Esophagus muscularis mucosa (tissue), 4 donors: ENCODE measurements at places on chromosomes 7 and 10. TPM values are rescaled to one million over a fixed set of nuclear protein-coding genes. Genes with fewer than 3 reads are reported as not detected.

Gene ZNF365
- total RNA-seq: 2.5 TPM

Gene DENND2A
- 67.3 TPM for total RNA-seq

Gene ZNF467
- total RNA-seq: 10.3 TPM

Gene GRID2IP
- not detected for total RNA-seq

GRCh38 chr7:151398446-151399304 lies 11.2 kb downstream of the WDR86 start:
- no peak overlapping the region for H3K4me3 ChIP-seq
- peaks cover 13% of the 10 kb centered on the region for H3K27me3 ChIP-seq
- no peak overlapping the region for H3K27ac ChIP-seq
- no peak for DNase-seq

DNA sequence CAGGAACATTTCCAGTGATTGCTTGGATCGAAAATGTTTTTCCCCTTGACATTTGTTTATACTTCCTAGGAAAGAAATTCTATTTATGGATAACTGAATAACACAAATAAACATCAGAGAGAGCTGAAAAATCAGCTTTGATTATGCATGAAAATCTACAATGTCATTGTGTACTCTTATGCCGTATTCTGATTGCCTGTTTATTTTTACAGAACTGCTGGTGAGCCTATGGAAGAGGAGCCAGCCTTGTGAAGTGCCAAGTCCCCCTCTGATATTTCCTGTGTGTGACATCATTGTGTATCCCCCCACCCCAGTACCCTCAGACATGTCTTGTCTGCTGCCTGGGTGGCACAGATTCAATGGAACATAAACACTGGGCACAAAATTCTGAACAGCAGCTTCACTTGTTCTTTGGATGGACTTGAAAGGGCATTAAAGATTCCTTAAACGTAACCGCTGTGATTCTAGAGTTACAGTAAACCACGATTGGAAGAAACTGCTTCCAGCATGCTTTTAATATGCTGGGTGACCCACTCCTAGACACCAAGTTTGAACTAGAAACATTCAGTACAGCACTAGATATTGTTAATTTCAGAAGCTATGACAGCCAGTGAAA lies 121.5 kb downstream of the TWIST1 start:
- no peak for DNase-seq
- no peaks in the 10 kb centered on the region for H3K27me3 ChIP-seq
- H3K4me3 ChIP-seq: no peak overlapping the region
- no peak overlapping the region for H3K27ac ChIP-seq
- no peaks in the 10 kb centered on the region for H3K36me3 ChIP-seq

DNA sequence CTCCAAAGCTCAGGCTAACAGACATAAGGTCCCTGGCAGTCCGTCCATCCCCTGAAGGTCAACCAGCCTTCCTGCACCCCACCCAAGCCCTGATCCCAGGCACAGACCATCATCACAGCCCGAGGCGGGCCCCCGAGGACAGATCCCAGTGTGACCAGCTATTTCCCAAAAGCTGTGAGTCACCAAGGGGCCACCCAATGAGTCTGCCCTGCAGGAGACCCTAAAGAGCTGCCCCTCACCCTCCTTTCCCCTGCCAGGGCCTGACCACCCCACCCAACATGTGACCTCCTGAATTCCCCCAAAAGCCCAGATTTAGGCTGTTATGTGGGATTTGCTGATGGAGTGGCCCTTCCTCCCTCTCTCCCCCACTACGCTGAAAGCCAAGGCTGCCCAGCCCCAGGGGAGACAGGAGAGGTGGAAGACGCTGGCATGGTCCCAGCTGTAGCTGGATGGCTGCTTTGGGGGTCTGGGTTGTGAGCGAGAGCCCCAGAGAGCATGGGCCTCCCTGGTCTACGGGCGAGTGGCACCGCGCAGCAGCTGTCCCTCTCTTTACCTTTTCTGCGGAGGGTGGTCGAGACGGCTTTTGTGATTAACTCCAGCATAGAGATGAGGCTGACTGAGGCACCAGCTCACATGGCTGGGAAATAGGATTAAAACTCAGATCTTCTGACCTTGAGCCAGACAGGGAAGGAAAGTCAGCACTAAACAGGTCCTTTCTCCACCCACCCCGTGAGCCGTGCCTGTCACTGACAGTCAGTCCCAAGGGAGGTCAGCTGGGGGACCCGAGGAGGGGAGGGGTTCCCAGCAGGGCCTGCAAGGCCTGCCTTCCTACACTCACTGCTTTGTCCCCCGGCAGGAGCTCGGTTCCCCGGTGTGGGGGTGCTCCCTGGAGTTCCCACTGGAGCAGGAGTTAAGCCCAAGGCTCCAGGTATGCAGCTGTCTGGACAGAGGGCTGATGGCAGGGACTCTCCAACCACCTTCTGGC lies 16.7 kb downstream of the ELN start:
- peaks cover 37% of the 10 kb centered on the region for H3K4me1 ChIP-seq
- DNase-seq: no peak
- peaks cover 61% of the 10 kb centered on the region for H3K36me3 ChIP-seq
- H3K27me3 ChIP-seq: no peaks in the 10 kb centered on the region

- H3K36me3 ChIP-seq: no peaks in the 10 kb centered on the region
- no peaks in the 10 kb centered on the region for H3K27me3 ChIP-seq
- H3K4me1 ChIP-seq: no peaks in the 10 kb centered on the region
- no peak overlapping the region for H3K4me3 ChIP-seq
Measured at GRCh38 chr7:67550801-67551436, 554.3 kb downstream of the TYW1 start.

DNA sequence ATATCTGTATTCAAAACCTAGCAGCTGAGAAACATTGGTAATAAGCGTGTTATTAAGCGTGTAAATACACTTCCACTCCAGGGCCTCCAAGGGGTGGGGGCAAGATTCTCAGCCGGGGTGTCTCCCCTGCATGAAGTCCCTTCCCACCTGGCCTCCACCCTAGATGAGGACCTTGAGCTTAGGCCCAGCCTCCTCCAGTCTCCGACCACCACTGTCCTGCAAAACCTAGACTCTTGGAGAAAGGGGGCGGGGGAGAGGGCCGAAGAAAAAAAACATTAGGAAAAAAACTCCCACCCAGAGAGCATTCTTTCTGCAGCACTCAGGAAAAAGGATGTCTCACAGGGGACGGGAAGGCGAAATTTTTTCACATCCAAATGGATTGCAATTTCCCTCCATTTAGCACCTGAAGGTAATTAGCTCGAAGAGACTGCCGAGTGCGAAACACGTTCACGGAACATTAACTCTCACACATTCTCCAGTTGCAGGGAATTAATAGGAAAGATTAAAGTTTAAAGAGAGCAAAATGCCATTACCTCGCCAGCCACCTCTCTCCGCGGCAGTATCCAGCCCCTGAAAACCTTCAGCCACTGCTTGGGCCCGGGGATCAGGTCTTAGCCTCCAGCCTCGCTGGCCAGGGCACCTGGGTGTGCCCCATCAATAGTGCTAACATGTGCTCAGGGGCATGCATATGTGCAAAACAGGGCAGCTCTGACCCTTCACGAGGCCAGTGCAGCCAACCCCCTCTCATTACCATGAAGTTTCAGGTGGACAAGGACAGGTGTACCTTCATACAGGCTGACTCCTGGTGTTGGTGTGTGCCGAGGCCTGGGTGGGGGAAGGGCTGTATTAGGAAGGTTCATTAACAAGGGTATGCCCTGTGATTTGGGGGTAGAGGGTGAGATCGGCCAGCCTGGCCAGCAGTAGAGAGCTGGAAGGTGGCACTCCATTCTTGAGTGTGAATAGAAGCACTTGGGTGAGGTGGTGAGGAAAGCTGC lies 77.2 kb downstream of the HIF1AN start:
- no peaks in the 10 kb centered on the region for H3K36me3 ChIP-seq
- peak; percentile 90 for DNase-seq
- no peaks in the 10 kb centered on the region for H3K4me1 ChIP-seq
- H3K27me3 ChIP-seq: no peaks in the 10 kb centered on the region
- no peak overlapping the region for H3K4me3 ChIP-seq

- no peak overlapping the region for H3K4me3 ChIP-seq
- no peaks in the 10 kb centered on the region for H3K36me3 ChIP-seq
- H3K27me3 ChIP-seq: no peaks in the 10 kb centered on the region
- no peaks in the 10 kb centered on the region for H3K4me1 ChIP-seq
Measured at GRCh38 chr10:70595566-70596016, 7.0 kb downstream of the PRF1 start.

GRCh38 chr10:111548084-111548726 lies 471.4 kb downstream of the ADRA2A start:
- H3K27me3 ChIP-seq: no peaks in the 10 kb centered on the region
- H3K4me3 ChIP-seq: no peak overlapping the region

DNA sequence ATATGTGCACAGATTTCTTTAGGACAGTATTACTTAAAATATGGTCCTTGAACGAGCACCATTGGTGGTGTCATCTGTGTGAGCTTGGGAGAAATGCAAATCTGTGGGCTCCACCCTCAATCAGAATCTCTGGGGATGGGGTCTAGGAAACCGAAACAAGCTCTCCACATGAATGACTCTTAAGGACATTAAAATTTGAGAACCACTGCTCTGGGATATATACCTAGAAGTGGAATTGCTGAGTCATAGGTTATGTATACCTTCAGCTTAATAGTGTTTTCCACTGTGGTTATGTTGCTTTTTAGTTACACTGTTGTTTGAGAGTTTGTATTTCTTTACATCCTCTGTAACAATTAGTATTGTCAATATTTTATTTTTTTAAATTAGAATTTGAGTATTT lies 24.0 kb downstream of the ZNRF2 start:
- DNase-seq: no peak
- no peak overlapping the region for H3K27ac ChIP-seq
- H3K27me3 ChIP-seq: no peaks in the 10 kb centered on the region
- no peaks in the 10 kb centered on the region for H3K36me3 ChIP-seq
- no peak overlapping the region for H3K4me3 ChIP-seq
- peaks cover 12% of the 10 kb centered on the region for H3K4me1 ChIP-seq

- H3K27me3 ChIP-seq: peaks cover 3% of the 10 kb centered on the region
- DNase-seq: no peak
- no peaks in the 10 kb centered on the region for H3K36me3 ChIP-seq
- peak within 1 kb of the TSS; percentile 61 for H3K4me3 ChIP-seq
Measured at GRCh38 chr7:150978126-150978789, at the start of gene KCNH2. KCNH2 (minus strand) TSS chr7:150978321; CDS start chr7:150977913, 408 bp downstream.

GRCh38 chr10:114507449-114507848 lies 103.1 kb upstream of the AFAP1L2 start:
- peak overlapping the region; percentile 65 for H3K27ac ChIP-seq
- no peak overlapping the region for H3K4me3 ChIP-seq
- DNase-seq: no peak
- H3K27me3 ChIP-seq: no peaks in the 10 kb centered on the region
- no peaks in the 10 kb centered on the region for H3K36me3 ChIP-seq
- peaks cover 69% of the 10 kb centered on the region for H3K4me1 ChIP-seq

DNA sequence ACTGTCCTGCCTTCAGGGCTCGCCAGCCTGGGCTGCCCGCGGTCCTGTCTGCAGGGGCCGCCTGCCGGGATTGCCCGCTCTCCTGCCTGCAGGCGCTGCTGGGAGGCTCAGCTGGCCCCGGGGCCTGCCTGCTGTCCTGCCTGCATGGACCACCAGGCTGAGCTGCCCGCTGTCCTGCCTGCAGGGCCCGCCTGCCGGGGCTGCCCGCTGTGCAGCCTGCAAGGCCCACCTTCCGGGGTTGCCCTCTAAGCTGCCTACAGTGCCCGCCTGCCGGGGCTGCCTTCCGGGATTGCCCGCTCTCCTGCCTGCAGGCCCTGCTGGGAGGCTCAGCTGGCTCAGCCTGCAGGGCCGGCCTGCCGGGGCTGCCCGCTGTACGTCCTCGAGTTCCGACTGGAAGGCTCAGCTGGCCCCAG lies 164.4 kb downstream of the GLRX3 start:
- H3K27ac ChIP-seq: no peak overlapping the region
- no peaks in the 10 kb centered on the region for H3K27me3 ChIP-seq
- peak overlapping the region; percentile 44 for H3K4me3 ChIP-seq
- no peak for DNase-seq
- H3K4me1 ChIP-seq: no peaks in the 10 kb centered on the region
- H3K36me3 ChIP-seq: no peaks in the 10 kb centered on the region
